ENCODE measurements at places on chromosomes 5 and 9.

- no peak for DNase-seq
Observed at GRCh38 chr5:154474396-154475334, 3.4 kb downstream of the HAND1 start.

- no peak for DNase-seq
Observed at GRCh38 chr5:6781716-6782115, 68.5 kb downstream of the TENT4A start.

- no peak for DNase-seq
Observed at GRCh38 chr9:135914921-135915320, 7.6 kb upstream of the CAMSAP1 start.

- DNase-seq: no peak
Observed at GRCh38 chr5:76225336-76225735, 142.2 kb downstream of the SV2C start.

DNA sequence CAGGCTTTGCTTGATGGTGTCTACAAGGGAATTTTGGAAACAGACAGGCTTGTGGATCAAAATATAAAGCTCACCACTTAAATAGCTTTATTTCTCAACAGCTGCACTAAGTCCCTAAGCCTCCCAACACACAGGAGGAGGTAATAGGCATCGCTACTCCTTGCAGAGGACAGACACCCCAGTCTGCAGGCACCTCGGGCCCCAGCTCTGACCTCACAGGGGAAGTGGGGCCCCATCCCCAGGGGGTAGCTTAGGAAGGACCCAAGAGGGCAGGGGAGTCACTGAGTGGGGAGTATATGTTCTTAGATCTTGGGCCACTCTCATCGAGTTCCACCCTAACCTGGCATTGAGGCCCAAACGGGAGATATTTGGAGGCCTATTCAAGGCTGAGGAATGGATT, 66.7 kb upstream of the XPA start:
- DNase-seq: no peak

DNA sequence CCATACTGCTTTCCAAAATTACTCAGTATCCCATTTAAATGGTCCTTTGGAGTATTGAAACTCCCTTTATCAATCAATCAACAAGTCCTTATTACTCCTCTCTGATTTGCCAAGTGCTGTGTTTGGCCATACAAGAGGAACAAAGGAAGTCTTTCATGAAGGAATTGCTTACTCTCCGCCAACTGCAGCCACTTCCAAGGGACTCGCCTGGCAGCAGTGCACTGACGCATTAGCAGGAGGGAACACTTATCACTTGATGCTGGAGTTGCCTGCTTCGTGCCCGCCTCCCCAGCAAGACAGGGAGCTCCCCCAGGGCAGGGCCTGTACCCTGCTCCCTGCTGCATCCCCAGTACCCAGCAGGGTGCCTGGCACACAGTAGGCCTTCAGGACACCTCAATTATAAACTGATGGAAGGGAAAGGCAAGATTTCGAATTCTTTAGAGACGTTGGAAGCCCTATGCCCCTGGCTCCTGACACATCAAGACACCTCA, 97.9 kb downstream of the CRB2 start:
- DNase-seq: peak; percentile 95
